ENCODE measurements at places on chromosomes 6 and 20.

GRCh38 chr6:135586844-135587243 is 89.3 kb upstream of the AHI1 start:
- DNase-seq, result no peak

- DNase-seq, result no peak
Measured at GRCh38 chr6:121480099-121480713, 44.8 kb downstream of the GJA1 start.

DNA sequence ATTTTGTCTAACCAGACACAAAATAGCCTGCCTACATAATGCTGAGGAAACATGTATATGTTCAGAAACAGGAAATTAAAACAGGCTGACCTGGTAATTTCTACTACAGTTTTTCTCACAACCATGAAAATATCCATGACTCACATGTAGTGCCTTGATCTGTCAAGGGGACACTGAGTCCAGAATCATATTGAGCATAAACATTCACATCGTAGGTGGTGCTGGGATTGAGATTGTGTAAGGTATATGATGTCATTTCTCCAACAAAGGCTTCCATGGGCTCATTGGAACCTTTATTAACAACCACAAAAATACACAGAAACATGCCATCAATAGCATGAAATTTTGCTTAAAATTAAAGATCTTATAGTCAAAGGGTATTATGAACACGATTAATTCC is 80.9 kb downstream of the COL12A1 start:
- DNase-seq, result no peak

- DNase-seq, result no peak
Measured at GRCh38 chr6:126475449-126475848, 135.5 kb downstream of the CENPW start.

GRCh38 chr20:47927944-47928343 is 142.7 kb upstream of the SULF2 start:
- no peak for DNase-seq

DNA sequence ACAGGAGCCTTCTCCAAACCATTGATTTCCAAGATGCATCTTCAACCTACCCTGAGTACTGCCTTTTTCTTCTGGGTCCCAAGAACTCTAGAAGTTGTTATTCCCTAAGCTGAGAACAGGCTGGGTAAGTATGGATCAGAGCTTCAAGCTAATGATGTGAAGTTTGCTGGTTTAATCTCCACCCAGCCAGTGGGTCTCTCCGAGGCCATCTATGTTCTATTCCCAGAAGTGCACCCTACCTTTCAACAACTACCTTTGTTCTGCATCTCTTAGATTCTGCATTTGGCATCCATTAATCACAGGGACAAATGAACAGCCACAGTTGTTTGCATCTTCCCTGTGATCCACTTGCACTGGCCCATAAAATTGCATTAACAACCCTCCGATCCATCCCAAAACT is 246.2 kb downstream of the HIVEP2 start:
- no peak for DNase-seq

GRCh38 chr6:7446619-7447325 is 57.2 kb downstream of the RIOK1 start:
- DNase-seq, result no peak

GRCh38 chr20:4533368-4534133 is 188.2 kb upstream of the PRND start:
- no peak for DNase-seq

- DNase-seq, result no peak
Measured at GRCh38 chr20:6766433-6766832, 1.1 kb upstream of the BMP2 start.
